GM23248 (cell line): ENCODE measurements at places on chromosomes 2 and 18.

DNA sequence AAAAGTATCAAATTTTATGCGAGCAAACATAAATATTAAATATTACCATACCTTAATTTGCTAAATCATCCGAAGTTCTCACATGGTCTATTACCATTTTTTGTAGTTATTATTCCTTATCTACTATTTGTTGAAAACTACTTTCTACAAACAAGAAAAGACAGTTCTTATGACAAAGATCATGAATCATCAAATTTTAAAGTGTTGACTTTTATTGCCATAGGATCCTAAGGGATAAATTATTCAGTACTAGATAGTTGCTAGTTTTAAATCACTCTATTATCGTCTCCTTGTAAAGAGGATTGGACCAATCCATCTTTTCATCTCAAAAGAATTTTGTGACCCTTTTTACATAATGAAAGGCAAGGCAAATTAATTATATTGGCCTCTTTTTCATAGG, 523.6 kb upstream of the TMEFF2 start:
- no peak for DNase-seq

- DNase-seq = no peak
Observed at GRCh38 chr2:120940319-120940696, 204.6 kb downstream of the GLI2 start.

DNA sequence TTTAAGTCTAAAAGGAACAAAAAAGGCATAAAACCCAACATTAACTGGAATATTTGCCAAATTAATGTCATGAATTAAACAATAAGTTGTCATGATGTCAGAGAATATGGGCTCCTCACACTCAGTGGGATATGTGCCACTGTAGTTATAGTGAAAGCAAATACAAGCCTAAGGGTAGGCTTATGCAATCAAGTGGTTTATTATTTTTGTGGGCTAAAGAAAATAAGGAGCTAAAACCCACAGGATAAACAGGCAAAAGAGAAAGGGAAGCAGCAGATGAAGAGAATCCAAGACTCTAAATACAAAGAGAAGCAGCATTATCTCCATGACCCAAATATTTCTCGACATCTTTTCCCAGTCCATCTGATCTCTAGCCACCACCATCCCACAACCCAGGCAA, 17.5 kb downstream of the YWHAQ start:
- DNase-seq = peak; percentile 84

DNA sequence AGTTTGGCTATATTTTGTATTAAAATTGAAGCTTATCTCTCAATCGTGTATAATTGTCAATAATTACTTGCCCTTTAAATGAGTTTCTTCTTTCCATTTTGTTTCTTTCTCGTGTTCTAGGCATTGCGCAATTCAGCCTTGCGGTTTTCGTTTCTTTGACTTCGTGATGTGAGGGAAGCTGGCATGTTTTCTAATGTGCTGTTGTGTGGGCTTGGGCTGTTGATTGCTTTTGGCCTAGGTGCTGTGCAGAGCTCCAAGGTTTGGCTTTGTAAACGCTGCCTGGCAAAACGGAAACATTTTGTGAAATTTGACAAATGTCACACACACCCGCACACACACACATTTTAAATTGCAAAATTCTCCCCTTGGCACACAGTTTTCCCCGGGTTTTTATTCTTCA, 242.6 kb upstream of the TCF4 start:
- DNase-seq = peak; percentile 32

GRCh38 chr2:5195636-5196035, 496.5 kb upstream of the SOX11 start:
- no peak for DNase-seq

- no peak for DNase-seq
Observed at GRCh38 chr2:218033590-218034496, 31.0 kb upstream of the TNS1 start.

DNA sequence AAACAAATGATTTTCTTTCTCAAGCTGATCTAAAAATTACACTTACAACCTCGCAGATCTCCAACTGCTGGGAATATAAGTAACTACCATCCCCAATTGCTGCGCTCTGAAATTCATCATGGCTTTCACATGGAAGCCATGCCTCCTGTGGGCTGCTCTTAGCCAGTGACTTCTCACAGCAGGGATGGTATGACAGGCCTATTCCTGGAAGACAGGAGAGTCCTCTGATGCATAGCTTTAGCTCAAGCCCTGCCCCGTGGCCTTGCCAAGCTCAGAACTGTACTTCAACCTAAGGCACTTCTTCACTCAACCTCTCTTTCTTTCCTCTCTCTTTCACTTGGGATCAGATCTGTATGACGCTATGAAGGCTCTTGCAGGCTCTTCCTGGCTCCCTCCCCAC, 12.6 kb upstream of the ELAC1 start:
- no peak for DNase-seq

- DNase-seq = no peak
Observed at GRCh38 chr2:68741238-68741637, 6.6 kb downstream of the ARHGAP25 start.

DNA sequence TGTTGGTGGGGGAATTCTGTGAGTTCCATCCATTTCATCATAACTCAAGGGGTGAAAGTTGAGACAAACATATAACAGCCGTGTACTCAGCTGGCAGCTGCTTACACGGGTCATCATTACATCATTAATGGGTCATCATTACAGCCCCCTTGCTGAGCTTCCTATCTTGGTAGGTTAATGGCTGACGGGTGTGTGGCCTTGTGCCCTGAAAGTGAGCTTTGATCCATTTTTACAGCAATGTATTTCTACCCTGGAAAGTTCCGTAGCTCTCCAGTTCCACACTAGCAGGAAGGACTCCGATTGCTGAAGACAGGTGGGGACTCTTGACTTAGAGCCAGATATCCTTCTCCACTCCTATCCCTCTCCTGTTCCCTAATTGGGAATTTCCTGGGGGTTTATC, 105.2 kb upstream of the DLX2 start:
- DNase-seq = no peak

DNA sequence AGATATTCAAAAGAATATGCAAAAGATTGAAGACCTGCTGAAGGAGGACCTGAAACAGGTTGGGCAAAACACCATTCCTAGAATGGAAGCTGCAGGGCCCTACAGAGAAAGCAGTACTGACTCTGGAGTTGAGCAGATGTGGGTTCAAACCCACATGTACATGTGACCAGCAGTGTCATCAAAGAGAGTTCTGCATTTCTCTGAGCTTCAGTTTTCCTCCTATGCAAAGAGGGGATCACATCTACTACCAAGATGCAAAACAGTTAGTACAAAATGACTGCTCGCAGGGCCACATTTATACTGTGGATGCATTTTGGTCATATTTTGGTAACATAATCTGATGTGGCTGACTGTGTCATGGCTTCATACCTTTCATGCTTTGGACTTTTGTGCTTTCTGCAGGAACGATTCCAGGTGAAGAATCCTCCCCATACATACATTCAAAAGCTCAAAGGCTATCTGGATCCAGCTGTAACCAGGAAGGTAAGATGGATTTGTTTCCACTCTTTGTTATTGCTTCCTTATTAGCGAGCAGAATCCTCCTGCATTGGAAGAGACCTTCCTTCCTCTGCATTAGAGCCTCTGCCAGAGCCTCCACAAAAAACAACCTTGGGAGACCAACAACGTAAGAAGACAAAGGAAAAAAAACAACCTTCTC, 174.8 kb downstream of the PRPF40A start:
- no peak for DNase-seq

GRCh38 chr18:70931942-70932814, 643.3 kb downstream of the SOCS6 start:
- DNase-seq = peak; percentile 55

DNA sequence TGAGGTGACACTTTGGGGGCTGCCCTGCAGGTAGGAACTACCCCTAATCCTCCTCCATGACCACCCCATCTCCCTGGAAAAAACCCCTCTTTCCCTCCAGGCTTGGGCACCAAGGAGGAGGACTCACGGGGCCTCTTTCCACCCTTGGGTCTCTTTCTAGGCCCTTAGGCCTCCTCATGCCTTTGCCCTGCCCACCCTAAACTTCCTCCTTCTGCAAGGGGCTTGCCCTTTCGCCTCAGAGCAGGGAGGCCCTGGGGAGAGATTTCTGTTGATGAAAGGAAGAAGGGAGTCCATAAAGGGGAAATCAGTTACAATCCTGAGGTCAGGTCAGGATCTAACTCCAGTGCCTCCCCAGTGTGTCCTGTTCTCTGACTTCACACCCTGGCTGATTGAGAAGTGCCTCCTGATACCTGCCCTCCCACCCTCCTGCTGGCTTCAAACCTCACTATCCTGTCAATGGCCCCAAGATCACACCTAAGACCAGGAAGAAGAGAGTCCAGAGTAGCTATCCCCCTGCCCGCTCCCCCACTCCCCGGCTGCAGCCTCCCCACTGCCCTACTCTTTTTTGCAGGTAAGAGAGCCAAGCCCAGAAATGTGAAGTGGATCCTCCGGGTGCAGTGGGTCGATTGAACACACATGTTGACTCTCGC, 16.7 kb upstream of the TNS1 start:
- DNase-seq = no peak

DNA sequence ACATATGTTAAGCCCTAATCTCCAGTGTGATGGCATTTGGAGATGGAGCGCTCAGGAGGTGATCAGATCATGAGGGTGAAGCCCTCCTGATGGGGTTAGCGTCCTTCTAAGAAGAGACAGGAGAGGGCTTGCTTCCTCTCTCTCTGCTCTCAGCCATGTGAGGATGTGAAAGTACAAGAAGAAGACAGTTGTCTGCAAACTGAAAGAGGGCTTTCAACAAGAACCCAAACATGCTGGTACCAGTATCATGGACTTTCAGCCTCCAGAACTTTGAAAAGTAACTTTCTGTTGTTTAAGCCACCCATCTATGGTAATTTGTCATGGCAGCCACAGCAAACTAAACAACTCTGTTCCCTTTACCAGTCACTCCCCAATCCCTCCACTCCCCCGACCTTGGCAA, 47.4 kb downstream of the CACNB4 start:
- DNase-seq = no peak
